CD8-positive, alpha-beta memory T cell (primary cell): ENCODE measurements at places on chromosomes 12 and 14.

DNA sequence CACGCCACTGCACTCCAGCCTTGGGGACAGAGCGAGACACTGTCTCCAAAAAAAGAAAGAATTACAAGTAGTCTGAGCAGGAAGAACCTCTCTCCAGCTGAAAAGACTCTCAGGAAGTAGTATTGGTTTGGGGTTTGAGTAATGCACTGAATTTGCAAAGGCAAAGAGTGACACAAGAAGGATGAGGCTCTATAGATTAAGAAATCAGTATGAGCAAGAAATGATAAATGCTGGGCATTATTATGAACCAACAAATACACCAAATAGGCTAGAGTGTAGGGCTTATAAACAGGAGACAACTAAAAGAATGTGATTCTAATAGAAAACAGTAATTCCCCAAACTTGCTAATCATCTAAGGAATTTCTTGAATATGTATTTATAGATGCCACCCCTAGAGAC is 2.6 kb upstream of the SLC35E3 start:
- no peak for DNase-seq

- DNase-seq, result no peak
Observed at GRCh38 chr12:89235189-89235993, 116.9 kb downstream of the DUSP6 start.

GRCh38 chr12:99722690-99723486 is 75.3 kb downstream of the GARIN6 start:
- no peak for DNase-seq

- DNase-seq, result no peak
Observed at GRCh38 chr12:24554612-24555295, 394.1 kb downstream of the BCAT1 start.

GRCh38 chr12:53051058-53051880 is 1.4 kb downstream of the TNS2 start:
- DNase-seq, result no peak

DNA sequence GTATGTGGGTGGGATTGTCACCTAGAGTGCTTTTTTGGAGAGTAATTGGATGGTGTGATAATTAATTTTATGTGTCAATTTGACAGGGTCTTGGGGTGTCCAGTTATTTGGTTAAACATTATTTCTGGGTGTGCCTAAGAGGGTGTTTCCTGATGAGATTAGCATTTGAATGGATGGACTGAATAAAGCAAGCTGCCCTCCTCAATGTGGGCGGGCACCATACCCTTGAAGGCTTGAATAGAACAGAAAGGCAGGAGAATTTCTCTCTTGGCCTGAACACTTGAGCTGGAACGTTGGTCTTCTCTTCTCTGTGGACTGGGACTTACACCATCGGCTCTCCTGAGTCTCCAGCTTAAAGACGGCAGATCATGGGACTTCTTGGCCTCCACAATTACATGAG is 28.8 kb upstream of the TCL1B start:
- DNase-seq, result no peak

- DNase-seq, result no peak
Observed at GRCh38 chr12:106710143-106710893, 64.2 kb upstream of the RIC8B start.

- DNase-seq, result no peak
Observed at GRCh38 chr12:25023808-25024207, 74.9 kb upstream of the BCAT1 start.

- DNase-seq, result no peak
Observed at GRCh38 chr12:133038118-133038709, 905 bp downstream of the ZNF84 start.

GRCh38 chr12:113863455-113863845 is 102.7 kb downstream of the RBM19 start:
- no peak for DNase-seq
